ENCODE measurements at places on chromosomes 12 and 14.

DNA sequence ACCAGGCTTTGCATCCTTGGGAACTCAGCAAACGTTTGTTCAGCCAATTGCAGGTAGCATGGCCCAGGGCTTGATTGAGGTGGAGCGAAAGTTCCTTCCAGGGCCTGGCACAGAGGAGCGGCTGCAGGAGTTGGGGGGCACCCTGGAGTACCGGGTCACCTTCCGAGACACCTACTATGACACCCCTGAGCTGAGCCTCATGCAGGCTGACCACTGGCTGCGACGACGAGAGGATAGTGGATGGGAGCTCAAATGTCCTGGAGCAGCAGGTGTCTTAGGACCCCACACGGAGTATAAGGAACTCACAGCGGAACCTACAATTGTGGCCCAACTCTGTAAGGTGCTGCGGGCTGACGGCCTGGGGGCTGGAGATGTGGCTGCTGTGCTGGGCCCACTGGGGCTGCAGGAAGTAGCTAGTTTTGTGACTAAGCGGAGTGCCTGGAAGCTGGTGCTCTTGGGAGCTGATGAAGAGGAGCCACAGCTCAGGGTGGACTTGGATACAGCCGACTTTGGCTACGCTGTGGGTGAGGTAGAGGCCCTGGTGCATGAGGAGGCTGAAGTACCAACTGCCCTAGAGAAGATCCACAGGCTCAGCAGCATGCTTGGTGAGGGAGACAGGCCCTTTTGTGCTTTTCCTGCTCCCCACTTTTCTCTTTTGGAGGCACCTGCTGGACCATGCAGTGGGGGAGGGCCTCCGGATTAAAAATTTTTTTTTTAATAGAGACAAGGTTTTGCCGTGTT is 799 bp downstream of the THTPA start:
- DNase-seq, result no peak

DNA sequence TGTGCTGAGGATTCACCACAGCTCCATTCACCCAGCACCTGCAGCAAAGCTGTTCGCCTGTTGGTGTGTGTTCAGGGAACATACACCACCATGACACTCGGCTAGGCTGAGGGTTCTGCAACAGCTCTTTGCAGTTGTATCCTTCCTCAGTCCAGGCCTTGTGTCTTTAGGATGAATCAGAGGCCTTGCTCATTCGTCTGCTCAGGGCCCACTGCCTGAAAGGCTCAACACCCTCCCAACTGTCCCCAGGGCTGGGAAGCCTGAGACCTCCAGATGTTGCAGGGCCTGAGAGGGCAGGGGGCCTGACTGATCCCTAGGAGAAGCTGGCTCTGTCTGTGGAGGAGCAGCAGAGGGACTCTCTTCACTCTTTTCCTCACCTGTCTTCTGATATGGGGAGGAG is 11.2 kb downstream of the ZDHHC22 start:
- no peak for DNase-seq

GRCh38 chr14:75452900-75453816 is 25.3 kb downstream of the JDP2 start:
- peak; percentile 88 for DNase-seq

GRCh38 chr14:66088656-66089055 is 397.5 kb upstream of the CCDC196 start:
- DNase-seq, result no peak

DNA sequence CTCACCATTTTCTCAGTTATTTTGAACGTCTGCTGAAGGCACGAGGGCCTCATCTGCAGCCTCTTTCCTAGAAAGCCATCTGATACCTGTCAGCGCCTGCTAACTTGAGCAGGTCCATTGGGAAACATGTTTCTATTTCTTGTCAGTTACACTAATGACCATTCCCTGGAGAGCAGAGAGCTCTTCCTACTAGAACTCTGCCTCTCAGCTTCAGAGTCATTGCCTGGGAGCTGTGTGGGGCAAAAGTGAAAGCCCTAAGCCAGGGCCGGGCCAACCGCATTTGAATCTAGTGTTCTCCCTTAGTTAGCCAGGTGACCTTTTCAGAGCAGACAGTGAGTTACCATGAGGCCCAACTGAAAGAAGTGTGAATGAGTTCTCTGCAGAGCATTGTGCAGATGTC is 135.8 kb downstream of the EML1 start:
- no peak for DNase-seq

GRCh38 chr14:104973135-104973384 is 5.1 kb downstream of the AHNAK2 start:
- no peak for DNase-seq

GRCh38 chr14:87217023-87217422 is 776.0 kb downstream of the GALC start:
- no peak for DNase-seq

- no peak for DNase-seq
These were observed 3.3 kb upstream of the RIMBP2 start for GRCh38 chr12:130719263-130719859.

DNA sequence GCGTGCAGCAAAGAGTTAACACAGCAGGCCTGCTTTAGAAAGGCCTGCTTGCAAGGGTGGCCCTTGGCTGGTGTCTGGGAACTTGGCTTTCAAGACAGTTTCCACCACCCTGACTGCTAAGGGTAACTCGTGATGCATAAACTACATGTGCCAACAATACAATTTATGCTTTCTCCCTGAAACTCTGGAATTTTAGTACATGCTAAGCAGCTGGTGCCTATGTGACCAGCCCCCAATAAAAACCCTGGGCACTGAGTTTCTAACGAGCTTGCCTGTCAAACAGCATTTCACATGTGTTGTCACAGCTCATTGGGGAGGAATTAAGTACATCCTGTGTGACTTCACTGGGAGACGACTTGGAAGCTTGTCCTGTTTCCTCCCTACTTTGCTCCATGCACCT is 133.1 kb downstream of the SLC5A8 start:
- DNase-seq, result no peak

GRCh38 chr12:73076760-73077159 is 804.6 kb downstream of the TRHDE start:
- no peak for DNase-seq

GRCh38 chr14:106606936-106607335 is 1080.6 kb downstream of the TMEM121 start:
- no peak for DNase-seq

DNA sequence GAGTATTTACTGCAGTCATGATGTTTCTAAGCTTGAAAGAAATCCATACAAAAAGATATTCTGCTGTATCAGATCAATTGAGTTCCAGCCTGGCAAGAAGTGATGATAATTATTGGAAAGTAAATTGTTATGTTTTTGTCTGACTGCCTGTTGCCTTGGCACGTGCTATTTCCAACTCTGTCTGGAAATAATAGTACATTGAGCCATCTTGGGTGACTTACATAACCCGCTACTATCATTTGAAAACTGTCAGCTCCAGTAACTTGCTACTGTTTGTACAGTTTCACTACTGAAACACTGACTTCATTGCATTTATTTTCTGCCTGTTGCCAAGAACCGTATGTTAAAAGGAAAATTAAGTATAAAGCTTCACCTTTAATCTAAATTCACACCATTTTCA is 318.6 kb downstream of the ITPR2 start:
- no peak for DNase-seq

DNA sequence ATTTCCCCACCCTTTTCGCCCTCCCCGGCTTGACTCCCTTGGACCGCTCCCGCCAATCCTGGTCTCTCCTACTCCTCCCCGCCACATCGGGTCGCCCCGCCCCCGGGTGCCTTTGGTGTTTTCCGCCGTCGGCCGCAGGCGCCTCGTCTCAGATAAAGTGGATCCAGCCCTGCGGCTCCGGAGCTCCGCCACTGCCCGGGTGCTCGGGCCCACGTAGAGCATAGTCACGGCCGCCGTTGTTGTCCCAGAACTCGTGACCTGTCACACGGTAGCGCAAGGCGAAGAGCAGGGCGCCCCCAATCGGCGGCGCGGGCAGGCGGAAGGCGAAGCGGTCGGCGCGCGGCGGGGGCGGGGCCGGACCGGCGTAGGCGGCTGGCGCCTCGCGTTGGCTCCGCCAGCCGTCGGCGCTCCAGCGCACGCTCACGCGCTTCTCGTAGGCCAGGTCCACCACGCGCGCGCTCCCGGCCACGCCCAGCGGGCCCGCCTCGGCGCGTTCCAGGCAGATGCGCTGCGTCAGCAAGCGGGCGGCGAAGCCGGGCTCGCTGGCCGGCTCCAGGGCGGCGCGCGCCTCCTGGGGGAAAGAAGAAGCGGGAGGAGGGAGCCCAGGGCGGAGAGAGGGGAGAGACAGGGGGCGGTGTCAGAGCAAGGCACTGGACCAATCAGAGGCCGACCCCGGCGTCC is 1.2 kb downstream of the PPP1R3E start:
- DNase-seq, result peak; percentile 99

GRCh38 chr12:39431797-39432196 is 11.1 kb downstream of the KIF21A start:
- no peak for DNase-seq

DNA sequence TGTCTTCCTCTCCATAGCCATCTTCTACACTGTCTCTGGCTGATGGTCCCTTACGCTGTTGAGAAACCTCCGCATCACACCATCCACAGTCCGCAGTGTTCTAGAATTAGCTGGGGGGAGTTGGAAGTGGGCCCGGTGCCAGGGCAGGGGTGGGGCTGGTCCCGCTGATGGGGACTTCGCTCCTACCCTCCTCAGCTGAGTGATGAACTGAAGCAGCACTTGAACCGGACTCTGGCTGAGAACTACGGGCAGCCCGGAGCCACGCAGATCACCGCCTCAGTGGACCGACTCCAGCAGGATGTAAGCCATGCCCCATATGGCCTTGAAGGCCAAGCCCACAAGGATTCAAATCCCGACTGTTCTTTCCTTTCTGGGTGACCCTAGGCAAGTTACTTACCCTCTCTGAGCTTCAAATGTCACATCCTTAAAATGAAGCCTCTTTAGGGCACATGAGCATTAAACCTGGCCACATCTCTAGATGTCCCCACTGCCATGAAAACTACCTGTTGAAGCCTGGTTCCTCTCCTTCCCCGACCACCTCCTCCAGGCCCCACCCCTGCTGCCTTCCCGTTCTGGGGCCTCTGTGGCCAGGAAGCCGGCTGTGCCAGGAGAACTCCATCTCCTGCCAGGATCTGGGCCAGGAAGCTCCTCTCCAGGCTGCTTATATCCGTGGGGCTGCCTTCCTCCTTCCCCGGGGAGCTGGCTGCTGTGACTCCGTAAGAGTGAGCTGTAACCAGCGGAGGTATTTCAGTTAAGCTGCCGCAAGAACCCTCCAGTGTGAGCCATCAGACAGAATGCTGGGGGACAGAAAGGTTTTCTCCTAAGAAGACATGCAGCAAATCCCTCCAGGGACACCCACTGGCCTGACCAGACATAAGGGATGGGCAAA is 53.1 kb downstream of the TSPAN11 start:
- DNase-seq, result no peak

DNA sequence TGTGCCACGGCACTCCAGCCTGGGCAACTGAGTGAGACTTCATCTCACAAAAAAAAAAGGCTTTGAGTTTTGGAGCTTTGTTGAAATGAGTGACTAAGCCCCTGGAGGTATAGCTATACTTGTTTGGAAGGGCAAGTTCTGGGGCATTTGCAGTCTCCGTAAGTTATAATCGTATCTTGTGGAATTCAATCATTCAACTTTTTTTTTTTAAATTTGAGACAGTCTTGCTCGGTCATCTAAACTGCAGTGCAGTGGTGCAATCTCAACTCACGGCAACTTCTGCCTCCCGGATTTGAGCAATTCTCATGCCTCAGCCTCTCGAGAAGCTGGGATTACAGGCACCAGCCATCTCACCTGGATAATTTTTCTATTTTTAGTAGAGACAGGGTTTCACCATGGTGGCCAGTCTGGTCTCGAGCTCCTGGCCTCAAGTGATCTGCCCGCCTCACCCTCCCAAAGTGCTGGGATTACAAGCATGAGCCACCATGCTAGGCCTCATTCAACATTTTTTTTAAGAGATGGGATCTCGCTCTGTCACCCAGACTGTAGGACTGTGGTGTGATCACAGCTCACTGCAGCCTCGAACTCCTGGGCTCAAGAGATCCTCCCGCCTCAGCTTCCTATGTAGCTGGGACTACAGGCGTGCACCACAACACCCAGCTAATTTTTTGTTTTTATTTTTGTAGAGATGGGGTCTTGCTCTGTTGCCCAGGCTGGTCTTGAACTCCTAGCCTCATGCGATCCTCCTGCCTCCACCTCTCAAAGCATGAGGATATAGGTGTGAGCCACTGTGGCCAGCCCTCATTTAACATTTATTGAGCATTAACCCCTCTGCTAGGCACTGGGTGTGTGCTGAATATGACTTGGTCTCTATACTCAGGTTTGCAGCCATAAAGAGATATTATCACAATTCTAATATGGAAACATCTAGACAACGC is 133.7 kb upstream of the MAP1LC3B2 start:
- no peak for DNase-seq

- DNase-seq, result no peak
These were observed 13.7 kb downstream of the PIGH start for GRCh38 chr14:67586369-67586768.

DNA sequence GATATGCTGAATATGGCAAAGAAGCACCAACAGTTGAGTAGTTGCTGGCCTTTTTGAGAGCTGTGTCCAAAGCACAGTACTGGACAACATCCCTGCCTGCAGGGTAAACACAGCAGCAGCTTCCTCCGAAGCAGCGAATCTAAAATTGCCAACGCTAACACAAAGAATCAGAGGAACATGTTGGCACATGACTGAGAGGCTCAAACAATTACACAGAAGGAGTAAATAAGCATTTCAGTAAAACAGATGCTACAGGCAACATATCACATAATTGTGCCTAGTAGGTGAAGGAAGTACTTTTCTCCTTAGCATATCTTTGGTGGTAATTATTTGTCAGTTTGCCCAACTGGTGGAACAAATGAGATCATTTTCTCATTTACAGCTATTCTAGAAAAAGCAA is 52.1 kb downstream of the KICS2 start:
- DNase-seq, result no peak

DNA sequence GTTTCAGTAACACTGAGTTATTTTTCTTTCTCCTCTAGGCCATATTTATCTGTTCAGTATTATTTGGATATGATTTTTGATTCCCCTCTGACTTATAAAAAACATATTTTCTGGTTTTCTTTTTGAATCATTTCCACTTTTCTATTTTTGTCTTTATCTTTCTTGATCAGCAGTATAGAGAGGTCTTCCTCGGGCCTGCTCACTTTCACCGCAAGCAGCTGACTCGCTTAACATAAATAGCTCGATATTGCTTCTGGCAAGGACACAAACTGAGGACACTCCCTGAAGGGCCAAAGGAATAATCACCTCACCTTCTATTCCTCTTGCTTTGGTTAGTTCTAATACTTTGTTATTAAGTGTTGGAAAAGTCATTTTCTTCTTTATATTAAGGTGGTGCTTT is 25.8 kb upstream of the TRHDE start:
- no peak for DNase-seq
